ENCODE measurements at places on chromosomes 7 and 10. TPM values are rescaled to one million over a fixed set of nuclear protein-coding genes. Genes with fewer than 3 reads are reported as not detected.

Gene ABCB1
- total RNA-seq: 270 TPM

Gene MINDY4
- total RNA-seq: 19.8 TPM

Gene SYT15
- total RNA-seq: 0.18 TPM

Gene TRIM73
- 12.1 TPM for total RNA-seq

Gene ABCA13
- total RNA-seq: 0.53 TPM

Gene NPSR1
- total RNA-seq: not detected

Gene ZNF3
- total RNA-seq: 93.8 TPM

Gene ADCY1
- 1.5 TPM for total RNA-seq

Gene NEUROG3
- total RNA-seq: 1.1 TPM

Gene VWA2
- 20.8 TPM for total RNA-seq

Gene CLCN1
- not detected for total RNA-seq

Gene COL28A1
- total RNA-seq: 1.4 TPM

Gene GARIN1A
- total RNA-seq: 3.4 TPM

Gene ABCC2
- 46.2 TPM for total RNA-seq

Gene ECHDC3
- 16.5 TPM for total RNA-seq

Gene HOXA5
- total RNA-seq: 23.6 TPM

Gene CACNA2D1
- total RNA-seq: 85.0 TPM

Gene MYH16
- total RNA-seq: not detected

Gene HOXA6
- 45.0 TPM for total RNA-seq

Gene WEE2
- total RNA-seq: not detected

Gene ENTPD1
- 5.8 TPM for total RNA-seq

Gene ATG9B
- total RNA-seq: not detected
